ENCODE measurements at places on chromosomes 4 and X.

- no peak for DNase-seq
Measured at GRCh38 chr4:89949782-89950387, 55.2 kb downstream of the MMRN1 start.

DNA sequence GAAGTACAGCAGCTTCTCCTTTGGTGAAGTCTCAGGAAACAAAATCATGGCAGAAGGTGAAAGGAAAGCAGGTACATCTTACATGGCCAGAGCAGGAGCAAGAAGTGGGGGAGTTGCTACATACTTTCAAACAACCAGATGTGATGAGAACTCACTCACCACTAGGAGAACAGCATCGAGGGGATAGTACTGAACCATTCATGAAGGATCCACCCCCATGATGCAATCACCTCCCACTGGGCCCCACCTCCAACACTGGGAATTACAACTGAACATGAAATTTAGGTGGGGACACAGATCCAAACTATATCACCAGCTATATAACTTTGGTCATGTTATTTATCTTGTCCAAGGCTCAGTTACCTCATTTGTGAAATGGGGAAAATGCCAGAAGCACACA lies 159.4 kb downstream of the OPHN1 start:
- DNase-seq, result no peak

DNA sequence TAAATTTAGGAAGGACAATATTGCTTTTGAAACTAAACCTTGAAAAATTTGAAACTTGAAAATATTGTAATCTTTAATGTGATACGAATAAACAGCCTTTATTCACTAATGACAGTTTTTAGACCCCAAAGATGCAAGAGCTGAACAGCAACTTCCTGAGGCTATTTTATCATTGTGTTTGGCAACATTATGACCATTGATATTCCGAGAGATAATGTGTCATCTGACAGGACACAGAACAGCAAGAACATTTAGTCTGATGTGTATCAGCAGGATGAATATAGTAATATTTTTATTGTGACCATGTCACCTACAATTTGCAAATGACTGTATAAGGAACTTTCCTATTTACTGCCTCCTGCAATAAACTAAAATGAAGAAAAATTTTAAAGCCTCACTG lies 316.0 kb downstream of the ADAM29 start:
- DNase-seq, result no peak

GRCh38 chr4:4398430-4398829 lies 11.5 kb downstream of the NSG1 start:
- no peak for DNase-seq

DNA sequence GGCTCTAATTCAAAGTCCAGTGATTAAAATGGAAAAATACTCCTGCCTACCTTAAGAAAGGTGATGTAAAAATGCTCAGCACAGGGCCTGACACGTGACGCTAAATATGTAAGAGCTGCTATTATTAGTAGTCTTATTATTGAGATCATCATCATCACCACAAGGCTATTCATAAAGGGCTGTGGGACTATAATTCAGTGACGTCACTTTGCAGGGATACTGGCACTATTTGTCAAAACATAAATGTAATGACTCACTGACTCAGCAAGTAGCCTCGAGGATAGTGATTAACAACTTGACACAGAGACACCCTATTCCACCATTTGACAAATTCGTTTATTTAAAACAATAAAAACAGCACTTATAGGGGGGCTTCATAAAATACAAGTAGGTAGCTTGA lies 258.9 kb downstream of the SPANXN1 start:
- DNase-seq, result no peak

DNA sequence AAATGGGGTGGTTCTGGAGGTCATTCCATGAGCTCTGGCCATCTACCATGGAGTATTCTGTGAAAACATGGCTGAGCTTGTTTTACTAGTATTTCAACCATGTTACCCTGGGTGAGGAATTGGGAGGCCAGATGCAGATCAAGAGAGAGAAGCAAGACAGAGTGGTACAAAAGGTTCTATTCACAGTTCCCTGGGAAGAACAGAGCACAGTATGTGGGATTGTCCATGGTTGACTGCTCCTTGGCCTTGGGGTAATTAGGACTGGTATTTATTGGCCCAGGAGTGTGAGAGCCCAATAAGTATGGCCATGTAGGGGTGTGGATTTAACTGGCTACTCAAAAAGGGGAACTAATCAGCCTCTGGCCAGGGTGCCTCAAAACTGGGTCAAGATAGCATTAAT lies 239.7 kb upstream of the GATB start:
- no peak for DNase-seq

- no peak for DNase-seq
Measured at GRCh38 chr4:113419631-113420030, 341.9 kb downstream of the CAMK2D start.

DNA sequence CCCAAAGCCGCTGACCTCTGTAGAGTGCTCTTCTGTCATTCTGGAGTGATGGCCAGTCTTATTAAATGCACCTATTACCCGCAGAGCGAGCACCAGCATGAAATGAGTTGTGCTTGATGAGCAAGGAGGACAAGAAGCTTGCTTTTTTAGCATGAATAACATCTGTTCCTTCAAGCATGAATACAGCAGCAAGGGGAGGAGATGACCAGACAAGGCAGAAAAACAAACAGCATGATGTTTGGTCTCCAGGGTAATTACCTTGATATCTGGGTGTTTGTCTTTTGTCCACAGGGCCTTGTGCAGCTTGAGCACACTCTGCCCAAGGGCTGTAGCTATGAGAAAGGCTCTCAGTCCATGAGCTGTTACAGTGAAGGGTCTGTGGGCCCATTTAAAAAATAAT lies 324.8 kb upstream of the DDX53 start:
- no peak for DNase-seq

DNA sequence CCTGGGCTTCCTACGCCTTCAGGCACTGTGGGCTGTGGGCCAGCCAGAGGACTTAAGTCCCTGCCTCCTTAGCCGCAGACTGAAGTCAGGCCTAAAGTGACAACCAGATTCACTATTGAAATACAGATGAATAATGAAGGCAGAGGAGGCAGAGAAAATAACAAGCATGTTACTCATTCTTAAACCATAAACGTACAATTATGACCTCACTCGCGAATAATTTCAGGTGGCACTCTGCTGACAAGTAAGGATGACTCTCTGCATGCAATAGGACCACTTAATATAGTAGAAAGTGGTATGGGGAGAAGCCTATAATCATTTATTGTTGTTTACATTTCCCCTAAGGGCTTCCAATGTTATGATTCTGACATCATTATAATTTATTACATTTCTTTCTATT lies 409.2 kb upstream of the FGF13 start:
- no peak for DNase-seq

GRCh38 chrX:150459196-150459595 lies 96.1 kb downstream of the MAMLD1 start:
- DNase-seq, result no peak

- no peak for DNase-seq
Measured at GRCh38 chr4:176761872-176762271, 30.9 kb downstream of the VEGFC start.

DNA sequence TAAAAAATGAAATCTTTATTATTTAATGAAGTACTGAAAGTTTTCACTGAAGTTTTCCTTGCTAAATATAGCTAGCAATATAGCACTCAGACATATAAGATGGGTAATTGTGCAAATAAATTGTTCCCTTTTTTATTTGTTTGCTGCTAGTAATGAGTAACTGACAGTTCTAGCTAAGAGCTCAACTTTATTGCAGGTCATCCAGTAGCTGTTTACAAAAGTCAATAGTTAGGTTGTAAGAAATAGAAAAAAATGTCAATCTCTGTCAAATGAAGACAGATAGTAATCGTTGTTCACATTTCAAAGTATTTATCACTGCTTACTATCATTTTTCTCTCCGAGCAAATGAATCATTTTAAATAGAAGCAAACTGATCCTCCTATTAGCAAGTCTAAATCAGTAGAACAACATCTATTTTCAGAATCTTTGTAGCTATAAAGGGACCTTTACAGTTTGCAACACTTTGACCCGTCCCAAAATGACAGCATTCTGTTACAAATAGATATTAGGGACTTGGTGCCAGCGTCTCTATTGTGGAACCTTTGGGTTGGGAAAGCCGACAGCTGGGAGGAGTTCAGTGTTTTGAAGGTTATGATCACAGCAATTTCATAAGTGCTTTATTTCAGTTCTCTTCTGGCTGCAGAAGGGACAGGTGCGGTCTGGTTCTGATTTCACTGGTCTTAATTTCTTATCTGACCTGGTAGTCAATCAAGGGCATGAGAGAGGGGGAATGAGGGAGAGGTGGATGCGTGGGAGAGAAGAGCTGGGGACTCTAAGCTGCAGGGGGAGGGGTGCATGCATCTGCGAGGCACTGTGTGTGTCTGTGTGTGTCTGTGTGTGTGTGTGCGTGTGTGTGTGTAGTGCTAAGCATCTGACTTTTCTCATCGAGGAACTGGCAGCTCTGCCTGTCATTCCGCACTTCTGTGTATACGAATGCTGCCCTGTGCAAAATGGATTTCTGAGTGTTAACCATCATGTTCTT lies 227.9 kb upstream of the PITX2 start:
- no peak for DNase-seq

GRCh38 chr4:138800421-138800820 lies 215.2 kb upstream of the NOCT start:
- no peak for DNase-seq

GRCh38 chrX:30196322-30196721 lies 19.0 kb upstream of the MAGEB2 start:
- no peak for DNase-seq

DNA sequence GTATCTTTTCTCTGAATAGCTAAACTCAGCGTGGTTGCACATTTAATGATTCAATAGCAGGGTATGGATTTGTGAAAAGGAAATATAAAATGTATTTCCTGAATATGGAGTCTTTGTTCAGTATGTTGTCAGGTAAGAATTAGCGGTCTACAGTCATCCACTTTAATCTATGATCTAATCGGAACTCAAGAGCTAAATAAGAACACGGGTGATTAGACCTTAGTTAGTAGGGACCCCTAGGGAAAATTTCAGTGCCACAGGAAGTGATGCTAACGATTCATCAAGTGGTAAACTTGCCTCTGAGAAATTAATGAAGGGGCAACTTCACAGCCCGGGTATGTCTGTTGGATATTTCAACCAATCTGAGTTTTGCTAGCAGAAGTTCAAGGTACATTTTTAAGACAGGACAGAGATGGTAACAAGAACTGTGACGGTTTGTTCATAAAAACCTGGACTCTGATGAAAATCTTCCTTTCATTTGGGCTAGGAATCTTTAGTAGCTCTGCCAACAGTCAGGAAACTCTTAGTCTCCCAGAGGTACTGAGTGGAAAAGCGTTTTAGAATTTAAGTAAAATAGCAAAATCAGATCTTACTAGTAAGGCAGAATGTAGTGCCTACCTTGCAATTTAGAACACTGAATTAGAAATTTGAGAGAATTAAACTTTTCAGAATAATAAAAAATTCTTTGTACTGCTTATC lies 47.1 kb downstream of the PCDH7 start:
- no peak for DNase-seq

GRCh38 chr4:118280501-118281218 lies 72.1 kb downstream of the PRSS12 start:
- no peak for DNase-seq

DNA sequence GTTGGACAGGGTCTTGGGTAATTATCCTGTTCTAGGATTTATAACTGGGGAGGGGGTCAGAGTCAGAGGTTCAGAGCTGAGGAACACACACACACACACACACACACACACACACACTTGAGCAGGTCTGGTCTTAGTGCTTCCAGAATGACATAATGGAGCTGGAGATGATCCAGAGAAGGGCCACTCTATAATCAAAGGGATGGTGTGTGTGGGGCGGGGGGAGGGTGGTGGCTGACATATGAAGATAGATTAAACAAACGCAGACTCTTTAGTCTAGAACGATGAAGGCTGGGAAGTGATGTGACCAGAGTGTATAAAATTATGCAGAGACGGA lies 434 bp upstream of the TMEM255A start:
- no peak for DNase-seq

- no peak for DNase-seq
Measured at GRCh38 chr4:148737061-148737770, 295.0 kb upstream of the NR3C2 start.

Data from fibroblast of skin of left biceps (primary cell).